A549 (cell line): ENCODE measurements at places on chromosomes 6 and 20.

DNA sequence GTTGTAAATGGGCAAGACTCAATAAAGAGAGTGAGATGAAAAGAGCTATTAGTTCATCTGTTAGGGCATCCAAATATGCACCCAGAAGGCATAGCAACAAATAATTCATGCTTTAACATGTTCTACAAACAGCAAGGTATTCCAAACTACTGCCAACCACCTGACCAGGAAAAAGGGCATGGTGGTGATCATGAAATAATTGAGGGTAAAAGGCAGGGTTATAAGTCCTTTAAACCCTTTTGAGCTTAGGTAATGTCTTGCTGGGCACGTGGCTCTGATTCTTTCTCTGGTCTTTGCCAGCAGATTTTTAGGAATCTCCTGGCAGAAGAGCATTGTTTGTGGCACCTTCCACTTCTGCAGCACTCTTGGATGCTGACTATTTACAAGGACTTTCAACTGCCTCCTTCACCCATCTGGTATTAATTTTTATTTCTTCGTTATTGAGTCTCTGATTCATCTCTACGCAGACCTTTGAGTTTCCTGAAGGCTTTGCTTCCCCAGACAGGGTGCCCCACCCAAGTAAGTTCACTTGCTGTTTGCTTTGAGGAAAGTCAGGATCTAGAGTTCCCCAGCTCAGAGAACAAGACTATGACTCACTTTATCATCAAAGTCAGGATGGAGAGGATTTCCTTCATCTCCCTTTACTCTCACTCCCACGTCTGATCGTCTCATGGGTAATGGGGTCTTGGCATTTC, 83.4 kb upstream of the NEDD9 start:
- peak; percentile 95 for DNase-seq

DNA sequence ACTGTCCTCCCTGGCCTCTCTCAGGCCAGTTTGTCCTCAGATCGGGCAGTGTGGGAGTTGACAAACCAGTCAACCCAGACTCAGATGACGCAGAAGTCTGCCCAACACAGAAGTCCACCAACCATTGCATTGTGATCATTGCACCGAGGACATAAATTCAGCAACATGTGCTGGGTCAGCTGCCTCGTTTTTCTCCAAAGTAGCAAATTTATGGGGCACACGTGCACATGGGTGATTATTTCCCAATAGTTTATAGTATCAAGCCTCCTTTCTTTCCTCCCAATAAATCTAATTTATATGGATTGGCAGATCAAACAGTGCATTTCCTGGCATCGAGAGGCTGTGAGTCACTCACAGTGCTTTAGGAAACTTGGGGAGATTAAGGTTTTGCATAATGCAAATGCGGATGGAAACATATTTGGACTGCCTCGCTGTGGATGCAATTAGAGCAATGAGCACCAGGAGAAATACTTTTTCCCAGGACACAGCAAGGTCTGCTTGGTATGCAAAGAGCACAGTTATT, 413.7 kb upstream of the SULF2 start:
- no peak for DNase-seq

DNA sequence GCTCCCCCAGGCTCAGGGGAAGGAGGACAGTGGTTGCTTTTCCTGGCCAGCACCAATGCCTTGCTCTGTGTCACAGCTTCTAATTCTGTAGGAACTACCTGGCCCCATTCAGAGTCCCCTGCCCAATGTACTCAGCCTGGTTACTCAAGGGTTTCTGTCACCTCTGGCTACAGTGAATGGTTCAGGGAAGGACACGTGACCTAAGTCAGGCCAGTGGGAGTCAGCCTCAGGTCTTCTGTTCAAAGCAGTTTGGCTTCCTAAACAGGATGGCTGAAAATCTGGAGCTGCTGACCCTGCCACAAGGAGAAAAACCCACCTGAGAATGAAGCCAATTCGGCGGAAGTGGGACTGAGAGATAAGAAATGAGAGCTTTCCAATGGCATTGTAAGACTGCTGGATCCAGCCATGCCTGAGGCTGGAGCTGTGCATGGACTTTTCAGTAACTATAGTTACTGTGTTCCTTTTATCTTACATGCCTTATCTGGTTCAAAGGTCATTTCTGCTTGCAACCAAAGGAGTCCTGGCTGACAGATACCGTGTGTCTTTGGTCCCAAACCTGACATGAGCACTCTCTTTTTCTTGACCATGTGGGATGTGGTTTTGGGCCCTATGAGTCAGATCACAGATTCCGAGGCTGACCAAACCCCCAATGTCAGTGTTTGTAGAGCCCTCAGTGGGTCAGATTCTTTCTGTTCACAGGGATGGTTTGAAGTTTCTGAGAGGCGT, 104.3 kb downstream of the SULF2 start:
- no peak for DNase-seq

- DNase-seq: no peak
Observed at GRCh38 chr6:40097590-40097989, 163.3 kb upstream of the MOCS1 start.

DNA sequence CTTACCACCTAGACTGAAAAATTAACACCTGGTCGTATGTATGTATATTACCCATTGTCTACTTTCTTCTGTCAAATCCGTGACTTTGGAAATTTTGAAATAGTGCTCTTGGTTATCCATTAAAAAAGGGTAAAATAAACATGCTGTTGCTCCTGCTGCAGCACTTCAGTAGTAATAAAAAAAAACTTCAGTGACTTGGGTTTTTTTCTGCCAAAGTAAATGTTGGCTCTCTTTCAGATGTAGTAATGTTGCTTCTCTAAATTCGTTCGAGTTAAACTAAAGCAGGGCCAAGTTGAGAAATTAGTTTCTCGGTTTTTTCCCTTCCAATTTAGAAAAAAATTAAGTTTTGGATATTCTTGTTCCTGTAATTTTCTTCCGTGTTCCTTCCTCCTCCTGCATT, 34.2 kb downstream of the JARID2 start:
- no peak for DNase-seq
